ENCODE measurements at places on chromosomes 3 and 15.

- DNase-seq: no peak
These were observed 3.0 kb downstream of the PLSCR4 start for GRCh38 chr3:146247911-146248310.

DNA sequence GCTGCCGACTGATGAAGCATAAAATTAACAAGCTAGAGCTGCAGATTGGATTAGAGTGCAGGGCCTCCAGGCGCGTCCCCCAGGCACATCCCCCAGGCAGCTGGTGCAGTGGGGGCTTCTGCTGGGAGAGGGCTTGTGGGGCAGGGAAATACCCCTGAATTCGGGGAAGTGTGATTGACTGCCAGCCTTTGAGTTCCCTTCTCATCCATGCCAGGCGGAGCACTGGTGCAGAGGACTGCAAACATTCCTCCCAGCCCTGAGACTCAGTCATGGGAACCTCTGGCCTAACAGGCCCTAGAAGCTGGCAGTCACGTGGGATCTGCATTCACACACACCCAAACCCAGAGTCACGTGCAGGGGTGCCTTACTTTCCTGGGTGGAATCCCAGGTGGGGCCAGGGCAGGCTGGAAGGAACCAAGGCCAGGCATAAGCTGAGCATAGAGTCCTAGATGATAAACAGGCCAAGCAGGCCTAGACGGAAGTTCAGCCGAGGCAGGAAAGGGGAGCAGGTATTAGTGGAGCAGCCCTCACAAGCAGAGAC, 46.2 kb upstream of the SEC22A start:
- no peak for DNase-seq

DNA sequence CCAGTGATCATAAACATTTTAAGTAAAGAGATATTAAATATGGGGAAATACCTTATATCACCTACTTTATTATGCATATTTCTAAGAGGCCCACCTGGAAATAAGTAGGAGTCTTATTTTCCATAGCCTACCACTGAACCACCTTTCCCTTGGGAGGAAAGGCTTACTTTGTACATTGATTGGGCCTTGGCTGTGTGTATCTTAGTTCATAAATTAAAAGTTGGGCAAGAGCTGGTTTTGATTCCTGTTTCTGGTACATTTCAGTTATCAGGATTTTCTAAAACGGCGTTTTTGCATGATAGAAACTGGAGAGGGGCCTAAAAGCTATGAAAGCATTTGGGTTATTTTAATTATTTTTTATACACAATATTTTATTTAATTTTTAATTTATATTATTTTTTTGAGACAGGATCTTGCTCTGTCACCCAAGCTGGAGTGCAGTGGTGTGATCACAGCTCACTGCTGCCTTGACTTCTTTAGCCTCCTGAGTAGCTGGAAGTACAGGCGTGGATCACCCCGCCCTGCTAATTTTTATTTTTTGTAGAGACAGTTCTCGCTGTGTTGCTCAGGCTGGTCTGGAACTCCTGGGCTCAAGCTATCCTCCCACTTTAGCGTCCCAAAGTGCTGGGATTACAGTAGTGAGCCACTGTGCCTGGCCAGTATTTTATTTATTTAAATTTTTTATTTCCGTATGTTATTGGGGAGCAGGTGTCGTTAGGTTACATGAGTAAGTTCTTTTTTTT, 2.6 kb downstream of the GMPS start:
- DNase-seq: no peak

GRCh38 chr3:12139111-12139511, 19.6 kb downstream of the TIMP4 start:
- peak; percentile 2 for DNase-seq

All from NCI-H1417 (cell line).